NCI-H1092 (cell line): ENCODE measurements at places on chromosomes 3 and 15.
A peak's percentile ranks its signal among the peaks of the same experiment; 100 is the strongest.

- peak; percentile 16 for DNase-seq
Observed at GRCh38 chr3:63344661-63345060, 66.6 kb downstream of the SYNPR start.

- no peak for DNase-seq
Observed at GRCh38 chr3:75136100-75136897, 521.8 kb upstream of the CNTN3 start.

DNA sequence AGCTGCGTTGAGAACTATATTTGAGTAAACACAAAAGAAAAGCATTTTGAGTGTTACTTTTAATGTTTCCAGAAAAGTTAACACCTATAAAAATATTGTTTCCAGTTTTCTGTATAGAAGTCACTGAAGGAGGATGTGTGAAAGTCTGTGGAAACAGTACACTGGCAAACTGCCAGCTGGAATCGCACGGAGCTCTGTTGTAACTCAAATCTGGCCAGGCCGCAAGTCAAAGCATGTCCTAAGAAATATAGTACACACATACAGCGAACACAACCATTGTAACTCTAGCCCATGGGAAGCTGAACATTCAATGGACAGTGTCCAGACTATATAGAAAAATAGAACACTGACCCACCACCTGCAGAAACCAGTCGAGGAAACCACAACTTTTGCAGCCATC, 657.2 kb downstream of the FHIT start:
- DNase-seq, result no peak

GRCh38 chr3:140242818-140243276, 307.9 kb downstream of the CLSTN2 start:
- DNase-seq, result no peak

DNA sequence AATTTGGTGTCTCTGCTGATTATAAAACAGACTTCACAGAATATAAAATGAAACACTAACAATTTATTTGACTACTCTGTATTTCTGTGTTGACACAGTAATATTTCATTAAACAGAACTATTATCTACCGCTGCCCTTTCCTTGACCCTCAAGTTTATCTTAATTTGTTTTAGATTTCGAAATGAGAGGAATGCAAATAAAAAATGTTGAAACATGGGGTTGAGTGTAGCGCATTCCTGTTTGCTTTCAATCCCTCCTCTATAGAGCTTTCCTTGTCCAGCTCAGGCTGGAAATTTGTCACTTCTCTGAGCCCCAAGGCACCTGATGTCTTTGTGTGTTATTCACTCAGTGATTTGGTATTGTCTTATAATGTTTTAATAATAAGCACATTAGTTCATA, 550.2 kb downstream of the ZBBX start:
- DNase-seq, result no peak

DNA sequence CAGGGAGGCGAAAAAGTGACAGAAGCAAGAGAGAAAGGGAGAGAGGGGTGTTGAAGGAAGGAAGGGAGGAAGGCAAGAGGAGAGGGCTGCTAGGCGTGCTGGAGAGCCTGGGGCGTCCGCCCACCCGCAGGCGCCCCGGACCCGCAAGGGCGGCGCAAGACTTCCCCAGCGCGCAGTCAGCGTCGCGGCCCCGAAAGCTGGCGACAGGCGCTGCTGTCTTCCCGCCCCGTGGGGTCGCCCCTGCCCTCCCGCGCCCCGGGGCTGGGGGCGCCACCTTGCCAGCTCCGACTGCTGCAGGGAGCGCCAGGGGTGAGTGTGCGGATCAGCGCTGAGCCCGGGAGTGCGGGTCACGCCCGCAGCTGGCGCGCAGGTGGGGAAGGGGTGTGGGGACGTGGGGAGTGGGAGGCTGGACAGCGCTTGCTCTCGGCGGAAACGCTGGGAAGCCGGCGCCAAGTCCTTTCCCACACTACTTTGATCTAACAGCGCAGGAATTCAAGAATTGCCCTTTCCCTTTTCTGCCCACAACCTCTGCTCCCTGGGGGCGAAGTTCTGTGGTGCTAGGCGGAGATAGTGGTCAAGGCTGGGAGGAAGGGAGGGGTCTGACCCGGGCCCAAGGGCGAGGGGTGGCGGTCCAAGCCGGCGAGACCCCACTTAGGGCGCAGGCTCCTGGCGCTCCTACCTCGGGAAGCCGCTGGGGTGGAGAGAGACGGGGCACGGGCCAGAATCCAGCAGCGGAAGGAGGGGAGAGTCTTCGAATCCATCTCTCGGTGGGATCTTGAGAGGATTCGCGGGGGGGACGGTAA, 266.1 kb downstream of the CGGBP1 start:
- DNase-seq, result no peak

DNA sequence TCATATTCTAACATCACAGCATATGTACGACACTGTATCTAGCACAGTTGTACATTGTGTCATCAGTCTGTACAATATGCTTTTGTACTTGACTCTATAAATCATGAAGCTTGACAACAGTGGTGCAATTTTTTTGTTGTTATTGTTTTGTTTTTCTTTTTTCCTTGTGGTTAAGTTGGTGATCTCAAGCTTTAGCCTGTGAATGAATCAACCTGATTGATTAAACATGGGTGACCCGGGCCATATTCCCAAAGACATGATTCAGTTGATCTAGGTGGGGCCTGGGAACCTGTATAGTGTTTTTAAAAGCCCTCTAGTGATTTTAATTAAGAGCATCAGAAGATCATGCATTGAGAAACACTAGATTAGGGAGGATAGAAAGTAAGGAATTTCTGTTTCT, 101.8 kb upstream of the AADACL2 start:
- DNase-seq, result no peak

GRCh38 chr15:69666441-69666882, 213.8 kb downstream of the RPLP1 start:
- no peak for DNase-seq

DNA sequence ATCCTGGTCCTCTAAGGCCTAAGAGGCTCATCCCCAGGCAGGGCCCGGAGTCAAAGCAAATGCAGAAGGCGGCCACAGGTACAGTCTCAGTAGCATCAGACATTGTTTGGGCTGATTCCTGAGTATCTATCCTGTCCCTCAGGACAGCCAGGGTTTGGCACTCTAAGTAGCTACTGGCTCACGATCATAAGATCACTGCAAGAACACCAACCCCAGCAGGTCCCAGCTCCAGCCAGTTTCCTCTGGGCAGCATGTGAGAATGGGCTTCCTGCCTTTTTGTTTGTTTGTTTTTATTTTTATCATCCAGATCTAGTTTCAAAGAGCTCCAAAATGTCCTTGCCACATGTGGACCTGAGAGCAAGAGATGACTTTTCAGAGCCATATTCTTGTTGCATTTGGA, 32.7 kb downstream of the LRRFIP2 start:
- no peak for DNase-seq

DNA sequence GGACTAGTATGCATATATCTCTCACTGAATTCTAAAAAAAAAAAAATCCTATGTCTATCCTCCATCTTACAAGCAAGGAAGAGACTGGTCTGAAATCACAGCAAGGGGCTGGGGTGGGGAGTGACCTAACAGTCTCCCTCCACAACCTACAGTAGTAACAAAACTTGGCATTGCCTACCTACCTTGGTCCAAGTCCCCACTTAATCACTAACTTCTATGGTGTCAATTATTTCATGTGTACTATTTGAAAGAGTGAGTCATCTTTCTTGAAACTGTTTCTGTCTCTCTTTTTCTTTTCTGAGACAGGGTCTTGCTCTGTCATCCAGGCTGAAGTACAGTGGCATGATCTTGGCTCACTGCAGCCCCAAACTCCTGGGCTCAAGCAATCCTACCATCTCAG, 36.8 kb downstream of the CHAC1 start:
- DNase-seq, result no peak

- DNase-seq, result no peak
Observed at GRCh38 chr3:79148786-79149185, 619.0 kb downstream of the ROBO1 start.

DNA sequence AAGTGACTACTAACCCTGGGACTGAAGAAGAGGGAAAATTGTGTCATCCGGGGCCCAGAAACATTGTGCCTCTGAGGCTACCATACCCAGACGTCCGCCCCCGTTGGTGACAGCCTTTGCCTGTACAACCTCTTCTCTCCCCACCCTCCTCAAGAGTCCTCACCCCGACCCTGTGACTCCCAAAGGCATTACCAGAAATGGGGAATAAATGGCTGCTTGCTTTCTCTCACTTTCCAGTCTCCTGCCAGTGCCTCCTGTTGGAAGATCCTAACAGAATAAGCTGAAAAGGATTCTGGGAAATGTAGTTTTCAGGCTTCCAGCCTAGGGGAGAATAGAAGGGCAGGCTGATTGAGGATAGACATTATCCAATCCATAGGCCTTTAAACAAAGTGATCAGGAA, 30.8 kb upstream of the SLC25A36 start:
- DNase-seq, result no peak

GRCh38 chr3:12946649-12947316, 105.4 kb upstream of the RPL32 start:
- DNase-seq, result no peak

DNA sequence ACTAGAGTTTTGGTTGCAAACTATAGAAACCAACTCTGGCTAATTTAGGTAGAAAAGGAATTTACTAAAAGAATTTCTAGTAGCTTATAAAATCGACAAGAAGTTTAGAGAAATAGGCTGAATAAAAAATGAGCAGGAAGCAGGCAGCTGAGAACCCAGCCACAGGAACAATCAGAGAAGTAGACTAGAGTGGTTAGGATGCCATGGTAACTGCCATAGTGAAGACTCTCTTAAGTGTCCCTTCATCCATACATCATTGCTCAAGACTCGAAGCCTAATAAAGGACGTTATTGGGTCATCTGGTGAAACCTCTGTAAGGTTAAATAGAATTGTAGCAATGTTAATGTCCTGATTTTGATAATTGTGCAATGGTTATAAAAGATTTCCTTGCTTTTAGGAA, 13.8 kb downstream of the AVEN start:
- no peak for DNase-seq

GRCh38 chr3:97991293-97991682, 19.1 kb upstream of the RIOX2 start:
- DNase-seq, result no peak

DNA sequence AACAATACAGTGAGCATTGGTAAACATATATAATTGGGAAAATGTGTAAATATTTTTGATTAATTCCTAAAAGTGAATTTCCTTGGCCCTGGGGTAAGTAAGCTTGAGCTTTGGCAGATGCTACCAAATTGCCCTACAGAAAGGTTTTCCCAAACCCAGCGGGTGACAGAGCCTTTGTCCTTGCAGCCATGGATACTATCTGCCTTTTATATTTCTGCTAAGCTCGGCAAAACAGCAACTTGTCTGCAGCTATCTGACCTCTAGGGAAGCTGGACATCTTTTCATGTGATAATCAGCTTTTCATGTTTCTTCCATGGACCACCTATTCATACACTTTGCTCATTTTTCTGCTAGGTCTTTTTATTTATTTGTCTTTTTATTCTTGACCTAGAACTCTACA, 64.7 kb upstream of the SEC22A start:
- no peak for DNase-seq

- no peak for DNase-seq
Observed at GRCh38 chr15:89129123-89129815, 41.0 kb downstream of the ABHD2 start.
